Bladder microvascular endothelial cell (primary cell): ENCODE measurements at places on chromosomes 2 and 18. TPM values are rescaled to one million over a fixed set of nuclear protein-coding genes. Genes with fewer than 3 reads are reported as not detected.

PPP1R1C gene
- 0.25 and 0.97 TPM in 2 replicates for total RNA-seq

LIMS1 gene
- 103 and 250 TPM in 2 replicates for total RNA-seq

CAPN14 gene
- under 0.01 and 0.13 TPM in 2 replicates for total RNA-seq

C1QL2 gene
- total RNA-seq = not detected in 2 replicates
